Pons (tissue), 1 donor: ENCODE measurements at places on chromosomes 6 and 20.

- DNase-seq = peak; percentile 92
These were observed 20.0 kb downstream of the SUN5 start for GRCh38 chr20:32984196-32984595.

DNA sequence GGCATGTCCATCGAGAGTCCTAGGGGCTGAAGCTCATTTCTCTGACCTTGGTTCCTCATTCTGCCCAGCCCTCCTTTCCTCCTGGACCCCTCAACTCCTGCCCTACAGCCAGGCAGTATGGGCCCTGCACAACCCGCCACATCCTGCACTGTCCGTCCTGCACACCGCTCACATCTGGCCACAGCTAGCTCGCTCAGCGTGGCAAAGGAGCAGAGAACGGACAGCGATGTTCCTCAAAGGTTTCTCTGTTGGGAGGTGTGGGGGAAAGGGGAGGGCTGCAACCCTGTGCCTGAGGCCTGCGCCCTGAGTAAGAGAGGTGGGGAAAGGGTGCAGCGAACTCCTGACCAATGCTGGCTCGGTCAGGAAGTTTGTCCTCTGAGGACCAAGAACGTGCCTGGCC lies 90.1 kb downstream of the PXDC1 start:
- no peak for DNase-seq

DNA sequence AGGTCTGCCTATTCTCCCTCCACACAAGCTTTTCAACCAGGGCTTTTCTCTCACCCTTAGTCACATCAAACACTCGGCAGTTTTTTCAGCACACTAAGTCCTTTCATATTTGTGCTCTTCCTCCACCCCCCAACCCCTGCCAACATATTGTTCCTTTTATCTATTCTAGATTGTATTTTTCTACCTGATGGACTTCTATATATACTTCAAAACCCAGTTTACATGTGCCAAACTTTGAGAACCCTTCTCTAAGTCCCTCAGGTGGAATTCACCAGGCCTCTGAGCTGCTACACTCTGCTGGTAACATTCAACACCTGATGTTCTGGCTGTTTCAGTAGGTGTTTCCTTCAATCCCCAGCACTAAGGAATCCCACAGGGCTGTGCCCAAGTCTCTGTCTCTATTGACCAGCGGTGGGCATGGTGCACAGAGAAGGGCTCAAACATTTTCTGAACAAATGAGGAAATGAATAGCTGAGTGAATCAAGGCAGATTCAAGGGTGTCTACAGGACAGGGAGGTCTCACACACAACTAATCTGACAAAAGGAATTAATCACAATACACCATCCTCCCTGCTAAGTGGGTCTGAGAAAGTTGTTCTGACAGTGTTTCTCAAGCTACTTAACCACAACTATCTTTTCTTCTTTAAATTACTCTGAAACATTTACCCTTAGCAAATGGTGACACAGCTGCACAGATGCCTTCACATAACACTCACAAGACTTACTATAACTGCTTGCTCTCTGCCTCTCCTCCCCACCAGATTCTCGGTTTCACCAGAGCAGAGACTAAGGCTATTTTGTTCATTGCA lies 166.5 kb downstream of the TSHZ2 start:
- DNase-seq = no peak

GRCh38 chr6:72031471-72031870 lies 145.1 kb downstream of the RIMS1 start:
- DNase-seq = no peak

DNA sequence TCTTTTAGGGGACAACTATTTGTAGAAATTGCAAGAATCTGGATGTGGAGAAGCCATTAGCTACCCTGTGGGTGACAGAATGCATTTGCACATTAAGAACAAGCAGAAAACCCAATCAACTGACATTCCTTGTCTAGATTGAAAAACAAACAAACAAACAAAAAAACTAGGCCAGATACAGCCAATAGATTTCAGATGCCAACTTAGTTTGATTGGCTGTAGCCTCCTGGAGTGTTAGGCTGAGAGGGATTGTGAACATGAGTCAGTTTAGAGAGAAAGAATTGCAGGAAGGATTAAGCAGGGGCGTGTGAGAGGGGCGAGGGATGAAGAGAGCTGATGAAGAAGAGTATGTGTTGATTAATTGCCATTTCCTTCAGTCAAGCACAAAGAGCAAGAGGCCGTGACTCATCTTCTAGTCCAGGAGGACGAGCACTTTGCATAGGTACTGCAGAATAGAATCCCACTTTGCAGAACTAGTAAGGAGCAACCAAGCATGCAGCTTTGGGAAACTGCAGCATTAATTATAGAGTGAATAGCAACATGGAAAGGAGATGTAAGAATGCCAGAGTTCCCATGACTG lies 188.0 kb upstream of the RAB32 start:
- DNase-seq = no peak

GRCh38 chr6:144266091-144266649 lies 19.0 kb upstream of the UTRN start:
- no peak for DNase-seq

DNA sequence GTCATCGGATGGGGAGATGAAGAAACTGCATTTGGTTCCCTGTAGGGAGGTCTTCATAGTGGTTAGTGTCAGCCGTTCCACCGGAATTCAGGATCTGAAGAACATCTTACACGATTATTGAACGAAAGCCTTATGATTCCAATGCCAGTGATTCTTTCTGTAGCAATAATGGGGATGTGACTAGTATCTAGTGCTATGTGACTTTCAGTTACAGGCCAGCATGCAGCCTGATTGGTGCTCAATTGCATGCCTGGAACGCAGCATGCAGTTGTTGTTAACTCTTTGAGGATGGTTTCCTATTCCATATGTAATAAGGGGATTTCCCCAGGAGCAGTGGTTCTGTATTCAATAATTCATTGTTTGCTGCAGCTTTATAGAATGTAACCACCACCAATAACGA lies 71.6 kb upstream of the SLC22A1 start:
- no peak for DNase-seq

DNA sequence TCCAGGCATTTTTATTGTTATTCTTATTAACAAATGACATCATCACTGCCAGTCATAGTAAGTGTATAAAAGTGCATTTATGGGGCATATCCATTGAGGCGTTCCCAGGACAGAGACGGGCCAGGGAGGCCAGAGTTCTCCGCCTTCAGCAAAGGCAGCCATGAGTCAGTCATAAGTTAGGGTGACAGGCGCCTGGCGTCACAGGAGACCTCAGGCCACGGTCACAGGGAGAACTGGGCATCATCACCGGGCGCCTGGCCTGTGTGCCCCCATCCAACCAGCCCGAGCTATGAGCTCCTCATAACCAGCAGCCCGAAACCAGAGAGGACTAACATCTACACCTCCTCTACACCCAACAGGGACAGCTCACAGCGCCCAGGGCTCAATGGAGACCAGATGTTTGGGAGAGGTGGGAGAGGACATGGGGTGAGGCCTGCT lies 259.2 kb downstream of the DLL1 start:
- no peak for DNase-seq

DNA sequence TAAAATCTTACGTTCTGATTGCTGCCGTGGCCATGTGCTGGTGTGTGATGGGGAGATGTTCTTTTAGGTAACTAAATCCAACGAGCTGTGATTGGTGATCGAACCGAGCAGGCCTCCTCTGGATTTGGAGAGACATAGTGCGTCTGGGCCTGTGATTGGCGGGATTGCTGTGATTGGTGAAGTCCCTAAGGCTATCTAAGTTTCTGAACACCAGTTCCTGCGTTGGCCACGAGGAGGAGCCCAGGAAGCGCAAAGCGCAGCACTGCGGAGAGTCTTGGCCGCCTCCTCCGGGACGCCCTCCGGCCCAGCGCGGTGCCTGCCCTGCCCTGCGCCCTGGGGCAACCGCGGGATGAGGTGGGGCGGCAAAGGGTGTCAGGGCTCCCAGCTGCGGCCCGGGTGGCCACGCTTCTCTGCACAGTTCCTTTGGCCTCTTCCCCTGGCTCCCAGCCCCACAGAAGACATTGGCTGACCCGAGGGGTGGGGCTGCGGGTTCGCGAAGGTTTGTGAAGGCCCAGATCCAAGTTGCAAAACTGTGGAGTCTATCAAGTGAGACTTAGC lies 33.0 kb downstream of the HNF4A start:
- DNase-seq = peak; percentile 34

- DNase-seq = peak; percentile 53
These were observed 906 bp upstream of the BTN3A2 start for GRCh38 chr6:26363882-26364701.

GRCh38 chr20:43514648-43514999 lies 7.1 kb downstream of the L3MBTL1 start:
- no peak for DNase-seq

GRCh38 chr6:160277546-160277945 lies 18.9 kb upstream of the SLC22A2 start:
- no peak for DNase-seq

DNA sequence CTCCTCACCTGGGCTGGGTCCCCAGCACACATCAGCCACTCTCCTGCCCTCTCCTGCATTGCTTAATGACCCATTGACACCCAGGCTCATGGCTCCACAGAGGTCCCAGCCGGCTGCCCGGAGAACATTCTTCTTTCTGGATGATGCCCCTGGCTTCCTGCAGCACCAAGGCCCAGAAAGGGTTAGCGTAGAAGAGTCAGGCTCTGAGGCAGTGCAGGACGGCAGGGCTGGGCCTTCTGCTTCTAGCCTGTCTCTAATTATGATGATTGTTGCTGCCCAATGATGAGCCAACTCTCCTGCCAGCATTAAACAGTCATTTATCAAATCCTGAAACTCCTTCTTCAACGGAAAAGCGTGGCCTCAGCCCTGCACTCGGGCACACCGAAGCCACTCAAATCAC lies 66.4 kb downstream of the ZNF217 start:
- DNase-seq = no peak

DNA sequence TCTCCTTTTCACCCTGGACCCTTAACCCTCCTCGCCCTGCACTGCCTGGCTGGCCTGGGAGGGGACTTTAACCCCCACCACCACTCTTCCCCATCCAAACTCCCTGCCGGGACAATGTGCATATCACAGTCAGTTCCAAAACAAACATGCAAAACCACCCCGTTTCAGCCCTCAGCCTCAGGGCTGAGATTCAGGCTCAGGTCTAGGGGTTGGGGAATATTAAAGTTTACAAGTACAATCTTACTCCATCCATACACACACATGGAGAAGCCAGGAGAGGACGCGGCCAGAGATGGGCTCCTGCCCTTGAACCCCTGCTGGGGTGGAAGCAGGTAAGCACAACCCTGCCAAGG lies 534 bp downstream of the KIAA1755 start:
- no peak for DNase-seq

- no peak for DNase-seq
These were observed 281.9 kb upstream of the RNF24 start for GRCh38 chr20:4297127-4297826.

GRCh38 chr6:163750431-163751031 lies 336.0 kb downstream of the QKI start:
- DNase-seq = peak; percentile 18

DNA sequence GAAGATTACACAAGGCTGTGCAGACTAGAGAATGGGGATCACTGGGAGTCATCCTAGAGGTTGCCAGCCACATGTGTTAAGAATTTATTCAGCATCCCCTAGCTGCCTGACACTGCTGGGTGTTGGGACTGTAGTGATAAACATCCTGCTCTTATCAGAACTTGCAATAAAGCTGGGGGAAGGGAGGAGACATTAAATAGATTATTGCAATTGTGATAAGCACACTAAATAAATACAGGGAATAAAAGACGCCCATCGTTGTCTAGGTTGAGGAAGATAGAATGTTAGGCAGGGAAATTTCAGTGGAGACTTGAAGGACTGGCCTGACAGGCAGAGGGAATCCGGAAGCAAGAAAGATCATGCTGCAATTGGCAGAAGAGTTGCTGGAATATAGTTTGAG lies 33.2 kb upstream of the TRAM2 start:
- no peak for DNase-seq

GRCh38 chr6:114421199-114421598 lies 78.4 kb upstream of the HS3ST5 start:
- no peak for DNase-seq

- no peak for DNase-seq
These were observed 19.9 kb downstream of the PXT1 start for GRCh38 chr6:36422714-36423100.

DNA sequence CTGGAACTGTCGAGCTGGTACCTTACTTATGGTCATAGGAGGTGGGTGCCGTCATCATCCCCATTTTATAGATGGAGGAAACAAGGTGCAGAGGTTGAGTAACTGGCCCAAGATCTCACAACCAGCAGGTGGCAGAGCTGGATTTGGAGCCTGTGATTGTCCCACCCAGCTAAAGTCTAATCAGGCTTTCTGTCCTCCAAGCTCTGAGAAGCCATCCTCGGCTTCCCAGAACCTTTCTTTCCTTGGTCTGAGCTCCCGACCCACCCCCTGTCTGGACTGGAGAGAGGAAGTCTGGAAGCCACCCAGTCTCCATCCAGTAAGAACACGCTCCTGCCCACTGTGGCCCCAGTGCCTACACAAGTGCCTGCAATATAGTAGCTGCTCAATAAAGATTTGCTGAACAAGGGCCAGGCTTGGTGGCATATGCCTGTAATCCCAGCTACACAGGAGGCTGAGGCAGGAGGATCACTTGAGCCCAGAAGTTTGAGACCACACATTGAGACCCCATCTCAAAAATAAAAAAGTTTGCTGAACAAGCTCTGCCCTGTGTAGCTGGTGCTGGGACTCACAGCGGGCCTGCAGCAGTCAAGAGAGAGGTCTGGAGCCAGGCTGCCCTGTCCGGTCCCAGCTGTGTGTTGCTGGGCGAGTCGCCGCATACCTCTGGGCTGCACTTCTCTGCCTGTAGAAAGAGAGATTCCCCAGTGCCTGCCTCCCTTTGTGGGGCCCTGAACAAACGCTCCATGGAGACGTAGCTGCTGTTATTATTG lies 32.5 kb upstream of the DLGAP4 start:
- DNase-seq = no peak

DNA sequence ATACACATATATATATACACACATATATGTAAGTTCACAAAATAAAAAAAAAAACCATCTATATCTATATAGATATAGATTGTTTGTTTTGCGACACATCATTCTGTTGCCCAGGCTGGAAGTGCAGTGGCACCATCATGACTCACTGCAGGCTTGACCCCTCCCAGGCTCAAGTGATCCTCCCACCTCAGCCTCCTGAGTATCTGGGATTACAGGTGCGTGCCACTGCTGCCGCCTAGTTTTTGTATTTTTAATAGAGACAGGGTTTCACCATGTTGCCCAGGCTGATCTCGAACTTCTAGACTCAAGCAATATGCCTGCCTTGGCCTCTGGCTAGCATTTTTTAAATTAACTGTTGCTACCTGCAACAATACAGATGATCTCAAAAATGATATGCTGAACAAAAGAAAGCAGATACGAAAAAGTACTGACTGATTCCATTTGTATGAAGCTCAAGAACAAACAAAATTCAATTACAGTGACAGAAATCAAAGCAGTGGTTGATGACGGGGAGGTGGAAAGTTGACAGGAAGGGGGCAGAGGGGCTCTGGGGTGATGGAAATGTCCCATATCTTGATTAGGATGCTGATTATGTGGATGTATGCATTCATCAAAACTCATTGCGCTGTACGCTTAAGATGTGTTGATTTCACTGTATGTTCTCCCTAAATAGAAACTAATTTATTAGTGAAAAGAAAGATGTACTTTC lies 49.6 kb downstream of the ATXN1 start:
- DNase-seq = no peak

- DNase-seq = no peak
These were observed 24.6 kb downstream of the CEBPB start for GRCh38 chr20:50215101-50215690.
